Left ventricle myocardium inferior (tissue), 1 donor: ENCODE measurements at places on chromosomes 4 and X. TPM values are rescaled to one million over a fixed set of nuclear protein-coding genes. Genes with fewer than 3 reads are reported as not detected.

Gene KCND1
- 0.30 TPM for total RNA-seq

Gene SMR3B
- total RNA-seq = not detected

Gene ETNPPL
- 10.6 TPM for total RNA-seq

Gene ASB12
- total RNA-seq = 4.3 TPM

Gene KLHL4
- 0.74 TPM for total RNA-seq

Gene SHROOM4
- total RNA-seq = 10.5 TPM

Gene CSAG1
- total RNA-seq = not detected

Gene SLC10A4
- not detected for total RNA-seq

Gene ATP8A1
- total RNA-seq = 19.2 TPM

Gene MGAT4D
- not detected for total RNA-seq

Gene POU3F4
- not detected for total RNA-seq

Gene GAGE12E
- total RNA-seq = not detected

Gene USP17L17
- not detected for total RNA-seq

Gene CFAP99
- total RNA-seq = not detected

Gene GIMD1
- total RNA-seq = not detected

Gene AFF2
- total RNA-seq = 0.27 TPM

Gene ADAM29
- total RNA-seq = not detected

Gene RHOXF2
- total RNA-seq = not detected

Gene NOX1
- not detected for total RNA-seq

Gene ATP1B4
- total RNA-seq = 1.8 TPM

Gene NUDT10
- total RNA-seq = 0.27 TPM

Gene MAGEE2
- 0.08 TPM for total RNA-seq

Gene RNF4
- 26.0 TPM for total RNA-seq

Gene PAGE1
- total RNA-seq = not detected

Gene CXCR3
- not detected for total RNA-seq

Gene NKRF
- total RNA-seq = 3.7 TPM

Gene PRKX
- total RNA-seq = 3.7 TPM

Gene ZDHHC15
- total RNA-seq = 3.1 TPM

Gene PAGE5
- not detected for total RNA-seq

Gene SCRG1
- 0.41 TPM for total RNA-seq

Gene PDGFC
- 12.9 TPM for total RNA-seq

Gene NXF2B
- not detected for total RNA-seq

Gene RTL9
- total RNA-seq = 0.66 TPM

Gene DDIT4L
- total RNA-seq = 0.60 TPM

Gene UGT2A3
- total RNA-seq = not detected

Gene HSFX2
- total RNA-seq = not detected

Gene DGKK
- not detected for total RNA-seq

Gene MAGEC2
- total RNA-seq = not detected

Gene IRAK1
- 40.6 TPM for total RNA-seq

Gene ENPP6
- not detected for total RNA-seq

Gene CENPVL3
- total RNA-seq = not detected

Gene FRAS1
- total RNA-seq = 1.4 TPM

Gene TRIM61
- total RNA-seq = 2.3 TPM

Gene SPANXA1
- not detected for total RNA-seq

Gene FAAH2
- total RNA-seq = 0.14 TPM

Gene GPR173
- 0.25 TPM for total RNA-seq

Gene RHOXF2B
- not detected for total RNA-seq

Gene FABP2
- not detected for total RNA-seq

Gene VCX2
- total RNA-seq = not detected

Gene CT45A5
- not detected for total RNA-seq

Gene COX7B2
- not detected for total RNA-seq

Gene ATG4A
- 17.4 TPM for total RNA-seq

Gene PPP2R3B
- 170 TPM for total RNA-seq

Gene GEMIN8
- 12.6 TPM for total RNA-seq

Gene TNIP3
- not detected for total RNA-seq

Gene HELT
- not detected for total RNA-seq

Gene NCAPG
- 0.38 TPM for total RNA-seq
